ENCODE measurements at places on chromosomes 5 and 9. TPM values are rescaled to one million over a fixed set of nuclear protein-coding genes. Genes with fewer than 3 reads are reported as not detected.

DNA sequence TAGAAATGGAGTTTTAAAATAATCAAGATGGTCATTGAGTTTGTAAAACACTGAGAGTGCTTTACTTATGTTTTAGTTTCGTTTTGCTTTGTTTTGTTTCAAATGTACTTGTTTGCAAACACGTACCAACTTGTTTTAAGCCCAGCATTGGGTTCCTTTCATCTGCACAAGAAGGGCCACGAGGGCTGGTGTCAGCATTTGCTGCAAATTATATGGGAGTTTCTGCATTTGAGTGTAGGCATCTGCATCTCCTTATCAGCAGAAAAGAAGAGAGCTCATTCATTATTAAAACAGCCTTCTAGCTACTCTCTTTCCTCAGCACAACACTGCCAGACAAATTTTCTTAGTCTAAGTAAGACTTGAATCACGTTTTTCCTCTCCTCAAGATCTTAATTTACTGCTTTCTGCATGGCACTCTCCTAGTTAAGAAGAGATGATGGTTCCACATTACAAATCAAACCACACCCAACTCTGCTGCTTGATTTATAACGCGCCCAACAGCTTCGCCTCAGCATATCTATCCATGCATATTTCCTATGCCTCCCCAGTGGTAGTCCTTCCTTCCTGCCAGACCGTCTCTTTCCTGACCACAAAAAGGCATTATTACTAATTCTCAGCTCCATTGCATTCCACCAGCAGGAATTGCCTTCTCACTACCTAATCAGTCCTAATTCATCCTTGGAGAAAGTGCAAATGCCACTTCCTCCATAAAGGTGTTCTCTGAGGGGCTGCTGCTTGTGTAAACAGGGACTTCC is 95.2 kb upstream of the CAST start:
- DNase-seq: no peak

DNA sequence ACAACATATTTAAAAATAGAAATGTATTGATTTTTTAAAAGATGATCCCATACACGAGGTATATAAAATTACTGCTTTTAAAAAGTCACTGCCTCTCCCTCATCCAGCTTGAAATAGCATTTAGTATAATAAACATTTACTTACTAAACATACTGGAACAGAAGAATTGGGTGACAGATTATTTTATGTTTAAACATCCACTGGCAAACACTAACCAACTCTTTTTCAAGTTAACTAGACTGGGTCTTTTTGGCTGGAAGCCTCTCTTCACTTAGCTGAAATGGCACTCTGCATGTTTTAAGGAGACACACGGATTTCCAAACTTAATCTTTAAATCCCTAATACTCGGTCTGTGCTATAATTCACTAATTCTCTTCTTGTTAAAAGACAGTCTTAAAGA is 19.0 kb downstream of the CTXN3 start:
- DNase-seq: no peak

GRCh38 chr9:82036086-82036485 is 47.5 kb downstream of the SPATA31D1 start:
- no peak for DNase-seq

- no peak for DNase-seq
Observed at GRCh38 chr5:180436275-180436674, 57.9 kb upstream of the CNOT6 start.

The VCP gene
- 253 TPM for total RNA-seq

- no peak for DNase-seq
Observed at GRCh38 chr9:19087106-19088000, 15.4 kb downstream of the HAUS6 start.

DNA sequence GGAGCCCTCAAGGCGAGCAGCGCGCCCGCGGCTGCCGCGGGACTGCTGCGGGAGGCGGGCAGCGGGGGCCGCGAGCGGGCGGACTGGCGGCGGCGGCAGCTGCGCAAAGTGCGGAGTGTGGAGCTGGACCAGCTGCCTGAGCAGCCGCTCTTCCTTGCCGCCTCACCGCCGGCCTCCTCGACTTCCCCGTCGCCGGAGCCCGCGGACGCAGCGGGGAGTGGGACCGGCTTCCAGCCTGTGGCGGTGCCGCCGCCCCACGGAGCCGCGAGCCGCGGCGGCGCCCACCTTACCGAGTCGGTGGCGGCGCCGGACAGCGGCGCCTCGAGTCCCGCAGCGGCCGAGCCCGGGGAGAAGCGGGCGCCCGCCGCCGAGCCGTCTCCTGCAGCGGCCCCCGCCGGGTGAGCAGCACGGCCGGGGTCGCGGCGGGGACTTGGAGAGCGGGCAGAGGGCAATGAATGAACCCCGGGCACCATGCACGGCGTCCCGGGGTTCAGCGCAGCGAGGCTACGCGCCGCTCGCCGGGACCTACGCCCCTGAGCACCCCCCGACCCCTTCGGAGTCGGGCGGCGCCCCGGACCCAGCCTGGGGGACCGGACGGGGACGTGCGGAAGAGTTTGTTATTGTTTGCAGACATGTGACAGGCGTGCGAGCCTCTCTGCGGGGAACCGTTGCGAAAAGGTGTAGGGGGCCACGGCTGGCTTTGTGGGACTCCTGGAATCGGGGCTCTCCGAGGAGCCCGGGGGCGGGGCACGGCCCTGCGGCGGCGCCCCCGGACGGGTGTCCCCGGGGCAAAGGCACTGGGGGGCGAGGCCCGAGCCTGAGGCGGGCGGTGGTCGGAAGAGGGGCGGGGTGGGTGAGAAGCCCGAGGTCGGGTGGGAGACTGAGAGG is 553 bp downstream of the MAP3K1 start:
- no peak for DNase-seq

- DNase-seq: no peak
Observed at GRCh38 chr9:92717201-92718085, 47.2 kb downstream of the BICD2 start.

DNA sequence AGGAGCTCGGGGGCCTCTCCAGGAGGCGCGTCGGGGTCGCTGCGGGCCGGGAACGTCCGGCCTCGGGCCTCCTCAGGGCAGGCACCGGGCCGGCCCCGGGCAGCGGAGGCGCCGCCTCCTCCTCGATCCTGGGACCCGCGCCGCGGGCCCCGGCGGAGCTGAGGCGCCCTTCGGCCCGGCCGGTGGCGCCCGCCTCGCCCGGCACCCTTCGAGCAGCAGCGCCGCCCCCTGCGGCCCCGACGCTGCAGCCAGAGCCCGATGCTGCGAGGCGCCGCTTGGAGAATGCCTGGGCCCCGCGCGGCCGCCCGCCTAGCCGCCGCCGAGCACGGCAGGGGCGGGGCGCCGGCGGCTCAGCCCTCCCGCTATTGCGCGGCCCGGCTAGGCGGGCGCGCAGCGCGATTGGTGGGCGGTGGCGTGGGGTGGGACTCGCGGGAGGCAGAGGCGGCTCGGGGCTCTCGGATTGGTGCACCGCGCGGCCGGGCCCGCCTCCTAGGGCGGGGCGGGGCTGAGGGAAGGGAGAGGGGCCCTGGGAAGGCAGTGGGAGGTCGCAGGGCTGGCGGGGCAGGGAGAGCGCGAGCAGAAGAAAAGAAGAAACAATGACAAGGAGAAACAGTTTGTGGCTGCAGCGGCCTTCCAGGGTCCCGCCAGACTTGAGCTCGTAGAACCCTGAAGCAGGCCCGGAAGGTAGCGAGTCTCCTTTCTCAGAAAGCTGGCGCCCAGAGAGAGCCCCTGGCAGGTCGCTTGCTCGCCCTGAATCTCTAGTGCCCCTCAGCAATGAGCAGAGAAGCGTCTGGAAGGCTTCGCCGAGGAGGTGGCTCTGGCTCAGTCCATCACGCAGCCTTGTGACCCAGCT is at the start of gene EEIG1:
TSS of gene EEIG1 (minus strand) at position 284 of the 853 bp plus-strand sequence. CDS start 852 bp downstream, outside the sequence.
- peak; percentile 97 for DNase-seq

- DNase-seq: peak; percentile 89
Observed at GRCh38 chr9:134325813-134326723, at the start of gene RXRA. TSS of gene RXRA (plus strand) at chr9:134326455. CDS start at chr9:134326632, 177 bp downstream.

The ACTBL2 gene
- not detected for total RNA-seq

- DNase-seq: no peak
Observed at GRCh38 chr9:101792475-101792874, 54.0 kb upstream of the GRIN3A start.

The SH3RF2 gene
- total RNA-seq: 376 TPM

The TMEM174 gene
- not detected for total RNA-seq

Data from left ventricle myocardium inferior (tissue), 1 donor.